NCI-H524 (cell line): ENCODE measurements at places on chromosomes 2 and 18.

DNA sequence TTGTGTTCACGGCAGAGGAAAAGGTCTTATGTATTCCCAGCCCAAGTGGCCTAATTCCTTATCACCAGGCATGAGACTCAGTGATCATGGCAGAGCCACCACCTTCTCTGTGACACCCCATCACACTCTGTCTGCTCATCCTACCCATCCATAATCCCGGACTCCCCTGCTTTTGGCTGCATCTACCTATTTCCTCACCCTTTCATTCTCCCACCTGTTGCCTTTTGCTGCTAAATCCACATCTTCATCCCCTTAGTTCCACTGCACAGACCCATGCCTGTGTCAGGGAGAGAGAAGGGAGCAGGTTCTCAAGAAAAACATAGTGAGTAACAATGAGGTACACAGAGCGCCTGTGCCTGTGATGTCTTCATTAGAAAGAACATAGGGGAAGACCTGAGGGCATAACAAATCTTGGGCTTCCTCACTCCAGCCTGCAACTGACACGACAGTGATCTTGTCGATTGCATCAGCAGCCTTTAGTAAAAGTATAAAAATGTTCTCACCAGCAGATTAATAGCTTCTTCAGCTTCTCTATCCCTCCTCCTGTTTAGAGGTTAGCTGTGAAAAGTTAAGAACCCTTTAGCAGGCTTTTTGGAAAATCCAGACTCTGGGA, 246.5 kb upstream of the SPRED2 start:
- no peak for DNase-seq

DNA sequence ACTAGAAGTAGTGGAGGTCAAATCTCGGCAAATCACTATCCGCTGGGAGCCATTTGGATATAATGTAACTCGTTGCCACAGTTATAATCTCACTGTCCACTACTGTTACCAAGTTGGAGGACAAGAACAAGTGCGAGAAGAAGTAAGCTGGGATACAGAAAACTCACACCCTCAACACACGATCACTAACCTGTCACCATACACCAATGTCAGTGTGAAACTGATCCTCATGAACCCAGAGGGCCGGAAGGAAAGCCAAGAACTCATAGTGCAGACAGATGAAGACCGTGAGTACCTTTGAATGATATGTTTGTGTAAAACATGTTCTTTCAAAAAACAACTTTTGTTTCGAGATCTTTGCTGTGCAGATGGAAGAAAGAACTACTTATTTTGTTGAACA, 502.6 kb downstream of the PTPRM start:
- no peak for DNase-seq

- no peak for DNase-seq
Measured at GRCh38 chr2:24354957-24355356, 5.4 kb downstream of the ITSN2 start.

GRCh38 chr2:214104967-214105366, 305.9 kb upstream of the VWC2L start:
- DNase-seq = no peak

DNA sequence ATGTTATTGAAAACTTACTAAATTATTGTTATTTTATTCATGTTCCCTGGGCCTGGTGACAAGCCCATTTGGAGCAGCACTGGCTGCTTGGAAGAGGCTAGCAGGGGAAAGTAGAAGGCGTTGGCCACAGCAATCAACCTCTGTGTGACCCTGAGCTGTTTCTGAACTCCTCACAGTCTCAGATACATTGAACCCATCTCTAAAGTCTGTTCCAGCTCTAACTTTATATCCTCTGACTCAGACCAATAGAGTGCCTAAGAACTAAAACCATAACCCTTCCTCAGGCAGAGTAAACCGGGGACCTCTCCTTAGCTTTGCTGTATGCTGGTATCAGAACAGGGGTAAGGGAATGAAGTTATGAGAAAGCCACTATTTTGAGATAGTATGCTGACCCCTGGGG, 96.4 kb upstream of the NOL4 start:
- no peak for DNase-seq

- DNase-seq = no peak
Measured at GRCh38 chr2:141932261-141932660, 198.6 kb downstream of the LRP1B start.

- no peak for DNase-seq
Measured at GRCh38 chr2:186466743-186467142, 19.3 kb upstream of the ZC3H15 start.

- DNase-seq = no peak
Measured at GRCh38 chr2:173941567-173941966, 23.6 kb downstream of the SP3 start.

GRCh38 chr2:17754773-17755425, 961 bp downstream of the GEN1 start:
- no peak for DNase-seq

GRCh38 chr18:1906421-1906820, 664.9 kb downstream of the METTL4 start:
- no peak for DNase-seq

DNA sequence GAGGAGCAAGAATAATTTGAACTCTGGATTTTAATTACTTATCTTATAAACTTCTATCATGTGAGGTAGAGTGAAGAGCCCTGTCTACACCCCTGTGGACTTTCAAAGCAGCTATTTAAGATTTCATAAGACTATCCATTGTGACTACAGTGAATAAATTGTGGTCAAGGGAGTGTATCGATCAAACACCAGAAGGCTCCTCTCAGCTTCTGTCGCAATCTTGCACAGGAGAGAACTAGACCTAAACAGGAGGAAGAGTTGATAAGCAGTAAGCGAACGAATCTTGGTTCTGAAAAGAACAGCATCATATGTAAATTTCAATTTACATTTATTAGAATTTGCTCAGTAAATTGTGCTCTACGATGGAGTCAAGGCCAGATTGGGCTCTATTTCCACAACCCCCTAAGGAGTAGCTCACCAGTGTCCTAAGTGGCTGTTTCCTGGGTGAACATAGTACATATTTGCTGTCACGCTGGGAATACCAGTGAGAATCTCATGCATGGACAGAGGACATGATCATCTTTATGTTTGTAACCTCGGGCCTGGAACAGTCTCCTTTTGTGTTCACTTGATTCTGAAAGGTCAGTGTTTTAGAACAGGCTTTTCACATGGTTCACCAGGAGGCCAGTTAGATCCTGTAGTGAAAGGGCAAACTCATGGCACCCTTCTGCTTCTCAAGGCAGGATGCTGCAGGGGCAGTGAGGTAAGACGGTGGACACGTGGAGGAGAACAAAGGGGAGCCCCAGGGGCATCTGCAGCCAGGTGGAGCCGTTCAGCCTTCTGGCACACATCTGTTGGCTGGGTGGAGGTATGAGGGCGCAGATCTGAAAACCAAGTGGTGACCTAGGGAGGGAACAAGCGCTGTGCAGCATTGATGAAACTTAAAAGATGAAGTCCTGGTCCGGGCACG, 33.3 kb downstream of the NPAS2 start:
- DNase-seq = peak; percentile 21

- DNase-seq = no peak
Measured at GRCh38 chr2:155062250-155062921, 363.9 kb downstream of the KCNJ3 start.

DNA sequence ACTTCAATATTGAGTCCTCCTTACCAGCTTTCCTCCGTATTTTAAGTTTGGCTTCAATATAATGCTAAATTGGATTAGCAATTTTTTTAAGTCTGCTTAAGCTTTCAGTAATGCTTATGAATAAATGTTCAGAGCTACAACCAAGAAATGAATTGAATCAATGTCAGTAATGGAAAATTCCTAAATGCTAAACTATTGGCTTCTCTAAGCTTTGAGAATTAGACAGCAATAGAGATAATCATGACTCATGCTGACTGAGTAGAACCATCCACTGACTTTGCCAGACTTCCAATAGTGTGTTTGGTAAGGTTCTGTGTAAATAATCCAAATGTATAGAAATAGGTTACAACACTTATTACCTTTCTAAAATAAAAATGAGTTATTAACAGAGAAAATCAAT, 8.9 kb upstream of the PDE1A start:
- DNase-seq = no peak

- peak; percentile 96 for DNase-seq
Measured at GRCh38 chr2:64617631-64618151, 36.0 kb downstream of the SERTAD2 start.

DNA sequence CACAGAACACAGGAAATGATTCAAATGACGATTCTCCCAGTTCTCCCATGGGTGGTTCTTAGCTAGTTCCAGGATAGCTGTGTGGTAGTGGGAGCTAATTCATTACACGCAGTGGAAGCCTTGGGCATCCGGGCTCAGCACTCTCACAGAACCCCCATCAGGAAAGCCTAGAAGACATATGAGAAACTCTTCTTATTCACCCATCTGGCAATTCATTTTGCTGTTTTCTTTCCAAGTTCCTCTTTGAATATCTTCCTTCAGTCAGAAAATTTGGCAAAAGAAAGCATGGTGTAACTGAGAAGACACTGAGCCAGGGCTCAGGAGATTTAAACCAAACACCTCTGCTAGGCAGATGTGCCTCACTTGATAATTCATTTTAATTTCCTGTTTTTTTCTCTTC, 85.2 kb upstream of the FN1 start:
- no peak for DNase-seq

- no peak for DNase-seq
Measured at GRCh38 chr18:49694402-49694801, 118.9 kb downstream of the ACAA2 start.

DNA sequence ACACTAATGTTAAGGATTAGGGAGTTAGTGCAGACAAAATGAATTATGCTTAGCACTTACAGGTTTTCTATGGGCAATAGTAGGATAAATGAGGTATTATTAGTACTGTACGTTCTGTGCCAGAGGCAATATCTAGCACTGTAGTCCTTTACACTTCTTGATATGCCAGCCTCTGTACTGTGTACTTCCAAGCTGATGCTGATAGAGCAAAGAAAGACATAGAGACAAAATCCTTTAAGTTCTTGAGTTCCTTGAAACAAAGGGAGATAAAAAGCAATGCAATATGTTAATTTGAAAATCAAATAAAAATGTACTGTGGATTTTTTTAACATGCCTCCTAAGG, 1234.0 kb upstream of the NXPH2 start:
- DNase-seq = no peak

DNA sequence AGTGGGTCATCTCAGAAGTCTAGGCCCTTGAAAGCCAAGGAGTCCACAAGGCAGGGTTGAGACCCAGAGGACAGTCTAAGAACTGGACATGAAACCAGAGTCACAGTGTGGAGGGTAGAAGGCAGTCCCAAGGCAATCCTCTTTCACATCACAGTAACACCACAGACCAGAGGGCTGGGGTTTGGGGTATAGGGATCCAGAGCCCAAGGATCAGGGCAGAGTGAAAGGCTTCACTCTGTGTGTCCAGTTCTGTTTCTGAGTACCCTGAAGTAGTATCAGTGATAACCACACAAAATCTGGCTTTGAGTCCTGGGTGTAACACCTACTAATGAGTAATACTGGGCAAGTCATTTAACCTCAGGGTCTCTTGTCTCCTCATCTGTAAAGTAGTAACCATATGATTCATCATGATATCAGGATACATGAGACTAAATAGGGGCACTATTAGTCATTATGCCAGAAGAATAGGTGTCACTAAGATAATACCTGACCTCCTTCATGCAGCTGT, 91.0 kb downstream of the ICA1L start:
- DNase-seq = no peak
